Cortex of kidney (tissue), 1 donor: ENCODE measurements at places on chromosomes 16 and 17.

DNA sequence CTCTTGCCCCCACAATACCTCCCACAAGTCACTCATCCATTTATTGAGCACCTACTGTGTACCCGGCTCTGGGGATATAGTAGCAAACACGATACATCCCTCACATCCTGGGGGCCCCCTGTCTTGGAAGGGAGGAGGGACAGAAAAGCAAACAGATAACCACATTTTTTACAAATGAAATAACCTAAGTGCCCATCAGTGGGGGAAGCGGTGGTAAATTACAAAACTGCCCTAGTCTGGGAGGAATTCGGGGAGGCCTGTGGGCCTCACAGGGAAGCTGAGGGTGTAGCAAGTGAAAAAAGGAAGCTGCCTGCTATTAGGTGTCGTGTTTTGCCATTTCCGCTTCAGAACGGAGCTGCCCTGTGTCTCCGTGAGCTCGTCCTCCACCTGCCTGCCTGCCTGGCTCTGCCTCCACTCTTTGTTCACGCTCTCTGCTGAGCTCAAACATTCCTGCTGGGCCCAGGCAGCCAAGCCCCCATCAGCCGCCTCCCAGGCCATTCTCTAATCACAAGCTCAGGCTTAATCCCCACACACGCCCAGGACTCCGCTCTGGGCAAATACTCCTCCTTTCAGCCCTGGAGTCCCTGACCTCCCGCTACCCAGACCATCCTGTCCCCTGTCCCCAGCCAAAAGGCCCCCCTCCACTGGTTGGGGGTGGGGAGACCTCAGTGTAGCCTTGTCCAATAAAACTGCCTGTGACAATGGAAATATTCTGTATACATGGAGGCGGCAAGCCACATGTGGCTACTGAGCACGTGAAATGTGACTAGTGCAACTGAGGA is 10.2 kb upstream of the SEC14L5 start:
- no peak for DNase-seq

- no peak for DNase-seq
Observed at GRCh38 chr16:86707171-86707570, 128.8 kb downstream of the FOXL1 start.

GRCh38 chr16:6016530-6017184 is 919.1 kb upstream of the EEF2KMT start:
- DNase-seq, result no peak

GRCh38 chr17:48121923-48122664 is 14.5 kb downstream of the SNX11 start:
- DNase-seq, result no peak

- DNase-seq, result no peak
Observed at GRCh38 chr17:50203604-50204345, 2.3 kb upstream of the COL1A1 start.

GRCh38 chr17:7328009-7328408 is 1.1 kb downstream of the NEURL4 start:
- no peak for DNase-seq

- no peak for DNase-seq
Observed at GRCh38 chr16:2964475-2965336, 631 bp downstream of the KREMEN2 start.

DNA sequence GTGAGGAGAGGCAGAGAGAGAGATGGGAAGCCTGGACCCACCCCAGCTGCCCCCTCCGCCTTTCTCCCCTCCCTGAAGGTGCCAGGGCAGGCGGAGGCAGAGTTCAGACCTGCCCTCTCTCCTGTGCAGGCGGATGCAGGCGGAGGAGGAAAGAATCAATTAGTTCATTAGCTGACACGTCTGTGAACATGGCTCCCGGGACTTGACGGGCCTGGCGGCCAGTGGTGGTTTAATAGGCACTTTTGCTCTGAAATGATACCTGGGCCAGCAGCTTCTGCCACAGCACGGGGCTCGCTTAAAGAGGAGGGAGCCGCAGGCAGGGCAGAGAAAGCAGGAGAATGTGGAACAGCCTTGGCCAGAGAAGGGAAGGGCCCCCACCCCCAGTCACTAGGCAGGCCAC is 98.1 kb downstream of the SDK2 start:
- DNase-seq, result no peak

GRCh38 chr17:57429966-57430365 is 173.6 kb downstream of the MSI2 start:
- no peak for DNase-seq

DNA sequence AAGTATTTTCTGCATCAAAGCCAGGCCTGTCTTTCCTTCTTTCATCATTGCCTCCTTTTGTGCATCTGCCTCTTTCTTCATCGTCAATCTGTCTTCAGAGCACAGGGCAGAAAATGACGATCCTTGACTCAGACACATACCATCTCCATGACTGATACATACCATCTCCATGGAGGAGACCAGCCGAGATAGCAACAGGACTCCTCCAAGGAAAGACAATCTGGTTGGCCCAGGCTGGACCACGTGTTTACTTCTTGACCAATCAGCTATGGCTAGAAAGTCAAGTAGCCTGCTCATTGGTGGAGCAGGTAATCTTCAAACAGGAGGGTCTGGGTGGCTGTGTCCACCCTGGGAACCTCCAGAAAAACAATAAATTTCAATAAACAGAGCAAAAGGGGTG is 164.6 kb downstream of the CPPED1 start:
- no peak for DNase-seq

- no peak for DNase-seq
Observed at GRCh38 chr16:29991571-29991904, 3.9 kb downstream of the HIRIP3 start.

GRCh38 chr16:50068550-50068949 is 2.8 kb downstream of the HEATR3 start:
- no peak for DNase-seq

DNA sequence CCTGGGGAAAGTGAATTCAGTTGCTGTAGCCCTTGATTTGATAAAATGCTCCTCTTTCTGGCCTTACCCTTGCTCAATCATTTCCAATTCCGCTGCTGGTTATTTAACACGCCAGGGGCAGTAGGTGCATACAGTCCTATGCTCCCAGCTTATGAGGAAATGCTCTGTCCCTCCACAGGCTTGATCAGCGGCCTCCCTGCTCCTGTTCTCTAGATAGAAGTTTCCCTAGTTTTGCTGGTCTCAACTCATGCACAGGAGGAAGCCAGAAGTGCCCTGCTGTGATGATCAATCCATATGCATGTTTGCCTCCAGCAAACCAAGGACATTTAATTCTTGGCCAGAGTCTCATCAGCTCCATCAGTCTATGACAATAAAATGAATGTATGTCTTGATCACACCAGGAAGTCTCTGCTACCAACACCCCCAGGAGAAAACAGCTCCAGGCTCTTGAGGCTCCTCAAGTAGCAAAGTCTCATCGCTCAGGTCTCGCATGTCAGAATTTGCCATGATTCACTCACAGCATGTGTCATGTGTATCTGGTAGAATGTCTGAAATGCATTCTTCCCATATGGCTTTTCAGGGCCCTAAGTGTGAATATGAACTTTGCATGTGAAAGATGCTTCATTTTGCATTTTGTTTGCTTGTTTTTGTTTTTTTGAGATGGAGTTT is 208.9 kb downstream of the CDH13 start:
- DNase-seq, result no peak

DNA sequence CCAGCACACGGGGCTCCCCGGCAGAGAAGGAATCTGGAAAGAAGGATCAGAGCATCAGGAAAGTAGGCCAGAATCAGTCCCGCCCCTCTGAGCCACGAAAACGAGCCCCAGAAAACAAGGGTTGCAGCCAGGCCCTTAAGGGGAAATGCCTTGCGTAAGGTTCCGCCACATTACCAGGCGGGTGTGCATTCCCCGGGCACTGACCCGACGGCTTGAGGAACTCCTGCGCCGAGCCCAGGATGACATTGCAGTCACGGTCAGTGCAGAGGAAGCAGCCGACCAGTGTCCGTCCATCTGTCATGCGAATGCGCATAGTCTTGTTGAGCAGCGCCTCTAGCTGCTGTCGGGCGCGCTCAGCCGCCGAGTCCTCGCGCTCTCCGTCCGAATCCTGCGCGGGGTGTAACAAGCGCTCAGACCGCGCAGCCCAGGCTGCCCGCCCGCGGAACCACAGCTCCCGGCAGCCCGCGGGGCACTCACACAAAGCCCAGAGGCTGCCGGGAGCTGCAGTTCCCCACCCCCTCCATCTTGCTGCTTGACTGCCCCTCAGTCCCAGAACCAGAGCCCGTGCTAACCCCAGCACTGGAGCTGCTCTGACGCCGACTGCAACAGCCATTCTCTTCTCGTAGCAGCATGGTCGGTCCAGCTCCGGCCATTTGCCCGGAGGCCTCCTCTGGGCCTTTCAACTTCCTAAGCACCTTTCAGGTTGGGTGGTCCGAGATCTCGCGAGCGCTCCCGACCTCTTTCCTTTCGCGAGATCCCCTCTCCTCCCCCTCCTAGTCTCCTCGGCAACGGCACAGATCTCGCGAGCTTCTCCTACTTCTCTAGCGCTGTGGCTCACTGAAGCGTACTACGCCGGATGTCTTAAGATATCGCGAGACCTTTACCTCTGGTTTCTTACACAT is at the start of gene NAA38:
TSS of gene NAA38 (minus strand) at position 749 of the 902 bp plus-strand sequence. CDS start at position 653, 96 bp downstream.
- DNase-seq, result no peak

GRCh38 chr17:4616476-4616875 is 25.0 kb downstream of the ALOX15 start:
- DNase-seq, result no peak
